Central memory CD8-positive, alpha-beta T cell (primary cell): ENCODE measurements at places on chromosomes 1 and 21.

- no peaks in the 10 kb centered on the region for H3K27me3 ChIP-seq
Observed at GRCh38 chr1:58804853-58805565, 21.2 kb upstream of the JUN start.

- H3K4me3 ChIP-seq, result no peak overlapping the region
- H3K27me3 ChIP-seq, result no peaks in the 10 kb centered on the region
- peaks cover 2% of the 10 kb centered on the region for H3K36me3 ChIP-seq
- no peak overlapping the region for H3K27ac ChIP-seq
- no peak for DNase-seq
Observed at GRCh38 chr1:185375583-185375982, 58.5 kb upstream of the IVNS1ABP start.

DNA sequence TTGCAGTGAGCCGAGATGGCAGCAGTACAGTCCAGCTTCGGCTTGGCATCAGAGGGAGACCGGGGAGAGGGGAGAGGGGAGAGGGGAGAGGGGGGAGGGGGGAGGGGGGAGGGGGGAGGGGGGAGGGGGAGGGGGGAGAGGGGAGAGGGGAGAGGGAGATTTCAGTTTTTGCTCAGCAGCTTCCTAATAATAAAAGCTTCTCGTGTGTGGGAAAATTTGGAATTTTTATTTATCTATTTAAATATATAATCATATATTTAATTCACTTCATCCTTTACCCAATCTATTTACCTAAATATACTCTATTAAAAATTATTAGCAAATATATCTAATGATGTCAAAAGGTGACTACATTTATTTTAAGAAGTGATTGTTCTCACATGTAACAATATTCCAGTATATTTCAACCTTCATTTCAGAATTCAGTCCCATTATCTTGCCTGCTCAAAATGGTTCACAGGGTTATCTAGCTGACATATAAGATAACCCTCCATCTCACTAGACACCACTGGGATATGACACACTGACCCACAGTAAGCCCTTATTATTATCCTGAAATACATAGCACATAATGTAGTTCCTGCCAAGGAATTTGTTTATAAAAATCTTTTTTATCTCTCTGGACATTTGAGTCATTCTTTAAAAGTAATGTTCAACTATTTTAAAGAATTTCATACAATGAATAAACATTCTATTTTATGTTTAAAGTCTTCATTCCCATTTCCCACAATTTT lies 105.9 kb downstream of the GPATCH2 start:
- H3K27ac ChIP-seq, result no peak overlapping the region
- H3K36me3 ChIP-seq, result no peaks in the 10 kb centered on the region
- H3K27me3 ChIP-seq, result no peaks in the 10 kb centered on the region
- no peak for DNase-seq
- H3K4me1 ChIP-seq, result no peaks in the 10 kb centered on the region
- no peak overlapping the region for H3K4me3 ChIP-seq

DNA sequence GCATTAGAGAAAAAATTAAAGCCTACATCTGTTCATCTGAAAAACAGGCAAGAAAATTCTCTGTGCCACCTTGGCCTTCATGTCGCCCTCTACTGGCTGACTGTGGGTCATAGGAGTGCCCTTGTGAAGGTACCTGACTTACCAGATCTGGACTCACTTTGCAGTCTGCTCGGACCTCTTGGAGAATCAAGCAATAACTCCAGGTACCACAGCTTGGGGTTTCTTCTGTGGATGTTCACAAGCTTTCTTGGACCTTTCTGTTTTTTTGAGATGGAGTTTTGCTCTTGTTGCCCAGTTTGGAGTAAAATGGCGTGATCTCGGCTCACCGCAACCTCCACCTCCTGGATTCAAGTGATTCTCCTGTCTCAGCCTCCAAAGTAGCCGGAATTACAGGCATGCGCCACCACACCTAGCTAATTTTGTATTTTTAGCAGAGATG lies 2.4 kb upstream of the PRAMEF18 start:
- H3K27me3 ChIP-seq, result peaks cover 40% of the 10 kb centered on the region
- H3K4me1 ChIP-seq, result no peaks in the 10 kb centered on the region
- H3K27ac ChIP-seq, result no peak overlapping the region

DNA sequence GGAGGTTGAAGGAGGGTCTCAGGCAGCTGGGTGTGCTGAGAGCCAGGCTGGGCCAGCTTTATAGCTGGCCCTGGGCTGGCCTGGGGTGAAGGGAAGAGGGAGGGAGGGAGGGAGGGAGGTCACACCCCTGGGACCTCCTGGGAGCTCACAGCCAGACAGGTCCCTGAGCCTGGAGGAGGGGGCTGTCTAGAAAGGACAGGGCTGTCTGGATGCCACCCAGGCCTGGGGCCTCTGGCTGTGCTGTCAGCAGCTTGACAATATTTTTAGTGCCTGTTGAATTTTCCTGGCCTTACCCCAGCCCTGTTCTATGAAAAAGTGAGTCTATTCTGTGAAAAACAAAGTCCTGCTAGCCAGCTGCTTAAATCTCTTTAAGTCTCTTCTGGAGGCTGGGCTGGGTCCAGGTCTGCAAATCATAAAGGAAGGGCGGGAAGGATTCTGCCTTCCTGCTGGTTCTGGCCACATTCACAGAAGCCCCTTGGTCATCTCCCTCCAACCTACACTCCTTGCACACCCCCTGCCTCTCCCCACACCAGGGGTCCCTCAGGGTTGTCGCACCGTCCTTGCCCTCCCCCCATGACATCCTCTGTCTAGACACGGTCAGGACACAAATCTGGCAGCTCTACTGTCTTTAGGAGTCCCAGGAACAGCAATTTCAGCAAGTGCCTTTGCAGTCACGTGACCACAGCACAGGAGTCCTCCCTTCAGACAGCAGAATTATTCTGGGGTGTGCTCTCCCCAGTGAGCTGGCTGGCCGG lies at the start of gene LEFTY2:
LEFTY2 (minus strand) TSS at position 34 of the 755 bp plus-strand sequence. CDS start 80 bp downstream, outside the sequence.
- H3K27ac ChIP-seq, result no peak within 1 kb of the TSS
- H3K4me3 ChIP-seq, result no peak within 1 kb of the TSS
- H3K4me1 ChIP-seq, result peaks cover 8% of the 10 kb centered on the region
- no peaks in the 10 kb centered on the region for H3K36me3 ChIP-seq

DNA sequence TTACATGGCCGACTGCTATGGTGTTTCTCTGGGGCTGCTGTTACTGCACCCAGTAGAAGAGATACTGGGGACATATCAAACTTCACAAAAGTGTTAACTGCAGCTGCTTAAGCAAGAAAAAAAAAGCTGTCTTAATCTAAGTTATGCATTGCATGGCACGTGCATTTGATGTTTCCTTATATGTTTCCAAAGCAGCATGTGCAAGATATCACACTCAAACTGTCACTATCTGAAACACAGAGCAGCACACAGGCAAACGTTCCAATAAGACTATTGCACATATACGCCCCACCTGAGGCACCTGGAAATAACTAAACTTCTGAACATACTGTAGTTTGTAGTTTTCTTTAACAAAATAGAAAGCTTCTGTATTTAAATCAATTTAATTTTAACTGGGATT lies 671.4 kb upstream of the ADGRL2 start:
- no peaks in the 10 kb centered on the region for H3K27me3 ChIP-seq
- no peaks in the 10 kb centered on the region for H3K4me1 ChIP-seq
- no peak overlapping the region for H3K27ac ChIP-seq
- DNase-seq, result no peak
- H3K4me3 ChIP-seq, result no peak overlapping the region

DNA sequence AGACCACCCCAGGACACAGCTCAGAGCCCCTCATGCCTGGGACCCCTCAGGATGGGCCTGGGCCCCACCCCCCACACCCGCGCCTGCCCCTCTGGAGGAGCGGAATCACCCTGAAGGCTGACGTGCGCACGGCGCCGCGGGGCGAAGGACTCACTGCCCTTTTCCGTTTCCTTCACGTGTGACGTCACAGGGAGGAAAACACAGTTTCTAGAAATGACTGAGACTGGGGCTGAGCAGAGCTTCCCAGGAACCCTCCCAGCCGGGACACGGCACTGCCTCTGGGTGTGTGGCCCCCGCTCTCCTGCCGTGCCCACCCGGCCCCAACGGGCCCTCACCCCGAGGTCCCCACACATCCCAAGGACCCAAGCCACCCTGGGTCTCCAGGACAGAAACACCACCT lies 5.4 kb upstream of the TNFRSF4 start:
- peak overlapping the region; percentile 67 for H3K27ac ChIP-seq
- H3K4me3 ChIP-seq, result no peak overlapping the region
- H3K36me3 ChIP-seq, result peaks cover 38% of the 10 kb centered on the region
- no peak for DNase-seq

DNA sequence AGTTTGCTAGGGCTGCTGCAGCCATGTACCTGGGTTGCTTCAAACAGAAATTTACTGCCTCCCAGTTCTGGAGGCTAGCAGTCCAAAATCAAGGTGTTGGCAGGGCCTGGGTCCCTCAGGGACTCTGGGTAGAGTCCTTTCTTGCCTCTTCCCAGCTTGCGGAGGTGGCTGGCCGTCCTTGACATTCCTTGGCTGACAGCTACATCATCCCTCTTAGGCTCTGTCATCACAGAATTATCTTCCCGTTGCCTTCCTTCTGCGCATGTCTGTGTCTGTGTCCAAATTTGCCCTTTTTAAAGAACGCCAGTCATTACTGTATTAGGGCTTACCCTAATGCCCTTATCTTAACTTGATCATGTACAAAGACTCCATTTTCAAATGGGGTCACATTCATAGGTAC lies 37.6 kb upstream of the PGBD5 start:
- H3K27ac ChIP-seq, result no peak overlapping the region
- peaks cover 41% of the 10 kb centered on the region for H3K27me3 ChIP-seq
- no peak for DNase-seq
- H3K36me3 ChIP-seq, result no peaks in the 10 kb centered on the region

GRCh38 chr1:51636764-51637522 lies 20.1 kb downstream of the OSBPL9 start:
- H3K27me3 ChIP-seq, result no peaks in the 10 kb centered on the region
- peaks cover 19% of the 10 kb centered on the region for H3K4me1 ChIP-seq
- DNase-seq, result no peak
- H3K27ac ChIP-seq, result no peak overlapping the region

DNA sequence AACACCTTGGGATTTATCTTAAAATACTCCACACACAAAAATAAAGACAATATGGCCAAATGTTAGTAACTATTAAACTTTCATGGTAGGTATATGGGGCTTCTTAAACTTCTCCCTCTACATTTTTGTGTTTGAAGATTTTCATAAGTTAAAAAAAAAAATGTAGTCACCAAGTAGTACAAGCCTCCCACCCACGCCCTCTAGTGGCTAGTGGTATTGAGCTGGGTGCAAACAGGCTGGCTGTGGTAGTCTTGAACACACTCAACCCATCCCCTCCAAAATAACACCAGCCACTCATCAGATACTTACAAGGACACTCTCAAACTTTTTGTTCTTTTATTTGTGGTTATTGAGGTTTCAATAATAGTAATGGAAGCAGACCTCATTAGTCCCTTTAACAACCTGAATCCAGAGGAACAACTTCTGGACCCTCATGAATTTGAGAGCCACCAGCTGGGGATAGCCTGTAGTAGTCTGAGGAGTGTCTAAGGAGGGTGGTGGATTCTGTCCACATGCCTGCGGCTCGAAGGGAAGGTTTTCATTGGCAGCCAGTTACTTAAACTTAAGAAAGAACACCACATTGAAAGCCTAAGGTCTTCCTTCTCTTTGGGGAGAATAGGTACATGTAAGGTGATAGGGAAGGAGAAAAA lies 15.6 kb downstream of the RD3 start:
- no peak overlapping the region for H3K27ac ChIP-seq
- no peaks in the 10 kb centered on the region for H3K36me3 ChIP-seq
- no peaks in the 10 kb centered on the region for H3K4me1 ChIP-seq
- H3K27me3 ChIP-seq, result peaks cover 37% of the 10 kb centered on the region
- peak; percentile 56 for DNase-seq

DNA sequence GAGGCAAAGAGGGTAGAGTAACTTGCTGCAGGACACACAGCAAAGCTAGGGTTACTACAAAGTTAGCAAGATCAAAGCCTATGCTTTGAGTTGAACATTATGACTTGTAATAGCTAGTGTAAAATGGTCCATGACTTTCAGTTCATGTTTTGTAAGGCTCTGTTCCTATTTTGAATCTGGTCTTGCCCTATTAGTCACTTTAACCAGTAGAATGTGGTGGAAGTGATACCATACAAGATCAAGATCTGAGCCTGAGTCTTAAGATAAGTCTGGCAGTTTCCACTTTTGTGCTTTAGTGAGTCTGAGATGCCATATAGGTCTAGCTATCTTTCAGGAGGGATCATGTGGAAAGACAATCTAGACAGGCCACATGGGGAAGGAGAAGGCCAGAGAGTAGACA lies 282.1 kb upstream of the BRINP3 start:
- no peaks in the 10 kb centered on the region for H3K4me1 ChIP-seq
- H3K36me3 ChIP-seq, result no peaks in the 10 kb centered on the region
- no peak overlapping the region for H3K27ac ChIP-seq
- no peak overlapping the region for H3K4me3 ChIP-seq

- no peaks in the 10 kb centered on the region for H3K4me1 ChIP-seq
- H3K27me3 ChIP-seq, result no peaks in the 10 kb centered on the region
- no peak overlapping the region for H3K4me3 ChIP-seq
- DNase-seq, result no peak
- H3K36me3 ChIP-seq, result peaks cover 51% of the 10 kb centered on the region
Observed at GRCh38 chr1:153763365-153764225, 11.6 kb upstream of the SLC27A3 start.

- no peaks in the 10 kb centered on the region for H3K27me3 ChIP-seq
- H3K4me1 ChIP-seq, result peaks cover 58% of the 10 kb centered on the region
- no peak for DNase-seq
Observed at GRCh38 chr1:54271341-54271740, 71.4 kb downstream of the MRPL37 start.

DNA sequence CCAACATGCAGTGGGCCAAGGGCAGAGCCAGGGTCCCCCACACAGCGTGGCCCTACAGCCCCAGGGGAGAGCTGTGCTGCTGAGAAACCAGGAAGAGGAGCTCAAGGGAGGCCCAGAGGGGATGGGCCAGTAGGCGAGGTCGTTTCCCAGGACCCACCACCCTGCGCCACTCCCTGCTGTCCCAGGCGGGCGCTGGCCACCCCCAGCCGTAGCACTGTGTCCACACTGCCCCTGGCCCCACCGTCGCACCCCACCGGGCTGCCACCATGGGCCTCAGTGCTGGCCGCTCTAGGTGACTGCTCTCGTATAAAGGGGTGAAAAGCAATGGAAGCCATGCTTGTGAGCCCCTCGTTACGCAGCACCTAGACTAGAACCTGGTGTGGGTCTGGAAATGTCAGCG lies 22.4 kb downstream of the NADK start:
- no peaks in the 10 kb centered on the region for H3K4me1 ChIP-seq
- DNase-seq, result no peak
- no peaks in the 10 kb centered on the region for H3K27me3 ChIP-seq
- no peak overlapping the region for H3K27ac ChIP-seq
- peaks cover 15% of the 10 kb centered on the region for H3K36me3 ChIP-seq

- H3K27ac ChIP-seq, result no peak overlapping the region
- H3K4me1 ChIP-seq, result no peaks in the 10 kb centered on the region
- H3K4me3 ChIP-seq, result no peak overlapping the region
- no peak for DNase-seq
- H3K36me3 ChIP-seq, result no peaks in the 10 kb centered on the region
Observed at GRCh38 chr1:79797487-79797886, 791.0 kb upstream of the ADGRL4 start.
